ENCODE measurements at places on chromosomes 16 and 17. TPM values are rescaled to one million over a fixed set of nuclear protein-coding genes. Genes with fewer than 3 reads are reported as not detected.

Gene MILR1
- total RNA-seq = not detected

Gene SYNRG
- 8.3 TPM for total RNA-seq

DNA sequence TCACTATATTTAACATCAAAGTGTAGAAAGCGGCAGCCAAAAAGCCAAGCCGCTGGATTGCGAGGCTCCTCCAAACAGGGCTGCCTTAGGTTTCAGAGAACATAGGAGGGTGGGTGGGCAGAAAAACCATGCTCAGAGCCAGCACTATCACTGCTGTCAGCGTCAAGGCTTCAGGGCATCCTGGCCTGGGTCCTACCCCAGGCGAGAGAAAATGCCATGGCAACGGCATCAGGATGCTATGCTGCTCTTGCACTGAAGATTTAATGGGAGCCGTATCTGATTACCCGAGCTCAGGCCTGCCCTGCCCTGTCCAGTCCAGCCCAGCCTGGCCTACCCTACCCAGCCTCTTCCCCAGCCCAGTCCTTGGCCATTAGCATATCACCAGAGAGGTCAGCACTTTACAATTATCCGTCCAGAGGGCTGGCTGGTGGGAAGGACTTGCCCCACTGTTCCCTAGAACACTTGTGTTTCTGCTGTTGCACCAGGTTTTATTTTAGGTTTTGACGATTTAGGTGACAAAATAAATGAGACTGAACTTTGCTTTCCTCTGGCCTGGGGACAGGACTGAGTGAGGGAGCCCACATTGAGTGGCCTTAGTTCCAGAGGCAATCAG is 61.1 kb downstream of the TOM1L2 start:
- DNase-seq = no peak

DNA sequence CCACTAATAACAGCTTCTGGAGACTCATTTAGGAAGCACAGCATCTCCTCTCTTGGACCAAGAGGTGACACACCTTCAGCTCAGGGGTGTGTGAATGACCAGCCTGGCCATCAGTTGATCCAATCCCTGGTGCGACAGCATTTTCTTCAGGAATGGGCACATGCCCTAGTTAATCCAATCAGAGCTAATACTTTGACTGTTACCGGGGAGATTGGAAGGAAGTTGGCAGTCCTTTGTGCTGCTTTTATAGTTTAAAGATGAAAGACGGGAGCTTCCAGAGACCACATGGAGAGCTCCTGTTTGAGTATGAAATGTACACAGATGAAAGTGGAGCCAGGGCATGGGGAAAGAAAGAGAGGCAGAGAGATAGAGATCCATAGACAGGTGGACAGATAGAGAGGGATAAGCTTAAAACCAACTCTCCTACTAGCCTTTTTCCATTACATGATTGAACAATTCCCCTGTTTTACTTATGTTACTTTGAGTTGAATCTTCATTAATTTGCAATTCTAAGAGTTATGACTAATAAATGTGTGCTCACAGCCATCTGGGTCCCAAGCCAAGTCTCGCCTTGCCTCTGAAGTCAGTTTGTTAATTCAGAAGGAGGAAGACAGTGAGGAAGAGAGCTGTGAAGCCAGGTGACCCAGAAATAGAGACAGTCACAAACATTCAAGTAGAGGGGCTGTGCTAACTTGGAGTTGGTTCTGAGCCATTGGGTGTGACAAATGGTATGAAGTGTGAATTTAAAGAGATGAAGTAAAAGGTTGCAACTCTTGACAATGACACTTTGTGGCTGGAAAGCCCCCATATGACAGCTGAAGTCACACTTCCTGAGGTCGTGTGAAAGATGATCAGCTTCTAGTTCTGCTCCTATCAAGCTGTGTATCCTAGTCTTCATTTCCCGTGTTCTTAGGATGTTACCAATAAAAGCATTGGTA is 120.0 kb upstream of the GOT2 start:
- no peak for DNase-seq

Gene CIITA
- total RNA-seq = not detected

DNA sequence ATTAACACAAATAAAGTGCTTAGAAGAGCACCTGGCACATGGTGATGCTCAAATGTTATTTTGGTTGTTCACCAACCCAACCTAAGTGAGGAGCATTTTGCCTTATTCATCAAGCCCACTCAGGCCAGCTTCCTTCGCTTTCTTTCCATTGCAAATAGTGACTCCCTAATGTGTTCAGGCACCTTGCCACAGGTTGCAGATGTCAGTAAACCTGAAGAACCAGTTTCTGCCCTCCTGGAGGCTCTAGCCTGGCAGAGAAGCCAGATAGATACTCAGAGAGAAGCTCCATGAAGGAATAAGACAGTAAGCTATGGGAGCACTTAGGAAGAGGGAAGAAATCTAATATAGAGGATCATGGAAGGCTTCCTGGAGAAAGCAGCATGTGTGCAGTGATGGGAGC is 23.9 kb downstream of the GPR139 start:
- no peak for DNase-seq

Measured in SJSA1 (cell line).